Stimulated activated naive CD8-positive, alpha-beta T cell treated with anti-CD3 and anti-CD28 coated beads, Interleukin-15, amount 100 ng/mL, for 72 hours (primary cell): ENCODE measurements at places on chromosomes 3 and 15.

GRCh38 chr15:34808016-34808415 is 12.7 kb upstream of the ACTC1 start:
- DNase-seq = no peak

DNA sequence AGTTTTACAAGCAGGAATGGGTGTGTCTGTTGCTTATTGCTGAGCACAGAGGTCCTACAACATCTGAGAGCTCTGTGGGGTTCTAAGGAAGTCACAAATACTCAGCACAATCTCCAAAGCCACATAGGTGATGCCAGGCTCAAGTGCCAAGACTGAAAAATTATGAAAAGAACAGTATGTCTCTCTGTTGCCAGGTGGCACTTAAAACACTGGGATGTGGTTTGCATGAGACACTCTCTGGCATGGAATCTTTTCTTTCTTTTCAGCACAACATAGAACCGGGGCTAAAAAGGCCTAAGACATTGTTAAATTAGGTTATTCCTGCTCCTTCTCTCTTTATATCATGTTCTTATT is 127.3 kb upstream of the PRICKLE2 start:
- DNase-seq = no peak

- no peak for DNase-seq
Observed at GRCh38 chr15:67556976-67557570, 14.6 kb downstream of the MAP2K5 start.

- no peak for DNase-seq
Observed at GRCh38 chr3:169218314-169218983, 445.1 kb downstream of the MECOM start.

DNA sequence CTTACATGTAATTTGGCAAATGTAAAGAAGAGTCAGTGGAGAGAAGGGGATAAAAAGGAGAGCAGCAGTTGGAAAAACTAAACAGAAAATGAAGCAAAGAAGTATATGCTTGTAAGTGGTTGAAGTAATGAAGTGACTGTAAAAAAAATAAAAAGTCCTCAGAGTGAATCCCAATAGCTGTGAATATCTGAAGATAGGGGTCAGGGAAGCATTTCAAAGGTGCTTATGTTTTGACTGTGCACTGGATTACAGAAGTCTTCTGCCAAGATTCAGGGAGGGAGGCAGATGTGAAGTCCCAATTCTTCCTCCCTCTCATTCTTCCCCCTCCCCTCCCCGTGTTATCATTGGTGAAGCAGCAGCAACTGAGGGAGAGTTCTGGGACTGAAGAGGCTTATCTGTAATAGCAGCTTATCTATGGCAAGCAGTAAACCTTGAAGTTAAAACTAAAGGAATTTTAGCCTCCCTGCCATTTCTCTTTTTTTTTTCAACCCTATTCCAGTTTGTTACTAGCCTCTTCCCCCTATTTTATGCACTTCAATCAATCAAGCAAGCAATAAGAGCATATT is 597.9 kb downstream of the IGSF11 start:
- DNase-seq = no peak
